ENCODE measurements at places on chromosomes 12 and 14.

- DNase-seq = no peak
These were observed 316.5 kb upstream of the OR4E1 start for GRCh38 chr14:21990116-21990515.

- DNase-seq = no peak
These were observed 59.5 kb downstream of the IFNG-AS1 start for GRCh38 chr12:68048648-68049297.

GRCh38 chr12:111687255-111687654, 1.4 kb downstream of the ACAD10 start:
- no peak for DNase-seq

DNA sequence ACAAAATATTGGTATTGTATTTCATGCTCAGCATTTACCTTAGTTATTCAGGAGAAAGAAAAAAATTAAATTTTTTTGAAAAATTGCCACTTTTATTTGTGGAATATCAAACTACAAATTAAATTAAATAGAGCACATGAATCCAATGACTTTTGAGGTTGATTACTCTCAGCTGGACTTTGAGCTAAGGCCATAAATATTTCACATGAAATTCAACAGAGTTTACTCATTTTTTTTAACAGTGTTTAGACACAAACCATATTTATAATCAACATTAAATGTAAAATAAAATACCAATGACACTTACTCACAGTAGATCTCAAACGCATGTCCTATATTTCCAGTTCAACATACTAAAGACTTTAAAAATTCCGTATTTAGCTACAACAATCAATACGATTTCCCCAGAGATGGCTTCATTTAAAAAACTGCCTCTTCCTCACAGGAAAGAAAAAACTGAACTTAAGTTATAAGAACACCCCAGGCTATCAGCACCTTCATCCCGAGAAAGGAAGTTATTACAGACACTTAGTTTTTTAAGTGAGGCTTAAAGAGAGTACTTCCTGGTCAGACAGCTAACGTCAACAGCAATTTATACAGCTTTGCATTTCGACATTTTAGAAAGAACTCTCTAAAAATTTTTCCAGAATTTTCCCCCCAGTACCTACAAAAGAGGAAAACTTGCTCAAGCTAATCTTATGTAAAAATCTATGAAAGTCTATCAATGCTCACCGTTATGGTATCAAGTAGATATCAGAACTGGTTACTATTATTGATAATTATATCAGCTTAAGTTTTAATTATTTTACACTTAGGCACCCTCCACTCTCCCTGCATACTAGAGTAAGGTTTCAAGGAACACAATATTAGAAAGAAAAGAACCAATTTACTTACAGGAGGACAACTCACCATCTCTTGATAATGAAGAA, 13.8 kb downstream of the TAOK3 start:
- no peak for DNase-seq

GRCh38 chr12:50841716-50842531, 802 bp upstream of the TMPRSS12 start:
- no peak for DNase-seq

DNA sequence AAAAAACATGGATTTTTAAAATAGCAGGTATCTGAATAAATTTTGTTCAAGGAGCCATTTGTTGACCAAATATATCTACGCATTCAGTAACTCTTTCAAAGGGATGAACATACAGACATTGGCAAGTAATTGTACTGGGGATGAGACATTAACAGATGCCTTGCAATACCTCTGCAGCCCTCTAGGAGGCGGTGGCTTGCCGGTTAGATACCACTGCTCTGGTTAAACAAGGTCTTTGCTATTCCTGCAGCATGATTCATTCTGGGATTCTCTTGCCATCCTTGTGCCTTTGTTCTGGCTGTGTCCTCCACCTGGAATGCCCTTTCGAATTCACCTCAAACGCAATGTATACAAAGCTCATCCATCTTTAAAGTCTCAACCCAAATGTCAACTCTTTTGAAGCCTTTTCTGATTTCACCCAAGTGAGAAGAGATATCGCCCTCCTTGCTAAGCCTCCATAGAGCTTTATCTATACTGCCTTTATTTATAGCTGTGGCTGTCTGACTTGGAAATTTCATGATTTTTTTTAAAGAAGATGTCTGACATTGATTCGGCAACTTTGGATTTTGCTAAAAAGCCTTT, 131.0 kb upstream of the SRRM4 start:
- no peak for DNase-seq

- DNase-seq = no peak
These were observed 5.9 kb upstream of the DEGS2 start for GRCh38 chr14:100165376-100165775.

- no peak for DNase-seq
These were observed 41.7 kb downstream of the ACADS start for GRCh38 chr12:120767071-120768024.

DNA sequence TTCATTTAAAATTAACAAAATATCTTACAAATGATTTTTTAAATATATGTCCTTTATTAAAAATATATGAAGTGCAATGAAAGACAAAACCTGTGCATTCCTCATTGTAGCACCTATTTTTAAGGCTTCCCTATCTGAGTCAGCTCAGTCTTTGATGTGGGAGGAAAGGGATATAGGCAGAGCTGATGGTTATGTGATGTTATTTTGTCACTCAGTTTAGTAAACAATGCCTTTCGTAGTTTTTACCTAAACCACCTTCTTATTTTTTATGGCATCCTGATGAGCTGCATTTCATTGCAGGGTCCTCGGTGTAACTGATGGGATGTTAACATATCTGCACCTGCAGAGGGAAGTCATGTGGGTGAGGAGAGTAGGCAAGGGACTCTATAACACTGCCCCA, 58.9 kb upstream of the FRMD6 start:
- no peak for DNase-seq

DNA sequence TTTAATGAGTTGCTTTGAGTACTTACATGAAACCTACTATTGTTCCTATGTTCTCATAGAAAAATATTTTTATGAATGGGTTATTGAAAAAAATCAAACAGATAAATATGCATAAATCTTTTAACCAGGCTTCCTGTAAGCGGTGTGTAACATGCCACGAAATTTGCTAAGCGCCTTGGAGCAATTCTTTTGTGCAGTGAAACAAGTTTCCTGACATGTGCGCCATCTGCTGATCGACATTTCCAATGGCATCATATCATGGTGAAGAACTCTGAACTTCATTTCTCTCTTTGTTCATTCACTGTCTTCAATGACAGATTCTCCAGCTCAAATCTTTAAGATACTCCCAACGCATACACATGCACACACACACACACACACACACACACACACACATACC, 145.6 kb upstream of the NAV3 start:
- DNase-seq = no peak

GRCh38 chr12:8687846-8688601, 9.8 kb upstream of the RIMKLB start:
- no peak for DNase-seq

DNA sequence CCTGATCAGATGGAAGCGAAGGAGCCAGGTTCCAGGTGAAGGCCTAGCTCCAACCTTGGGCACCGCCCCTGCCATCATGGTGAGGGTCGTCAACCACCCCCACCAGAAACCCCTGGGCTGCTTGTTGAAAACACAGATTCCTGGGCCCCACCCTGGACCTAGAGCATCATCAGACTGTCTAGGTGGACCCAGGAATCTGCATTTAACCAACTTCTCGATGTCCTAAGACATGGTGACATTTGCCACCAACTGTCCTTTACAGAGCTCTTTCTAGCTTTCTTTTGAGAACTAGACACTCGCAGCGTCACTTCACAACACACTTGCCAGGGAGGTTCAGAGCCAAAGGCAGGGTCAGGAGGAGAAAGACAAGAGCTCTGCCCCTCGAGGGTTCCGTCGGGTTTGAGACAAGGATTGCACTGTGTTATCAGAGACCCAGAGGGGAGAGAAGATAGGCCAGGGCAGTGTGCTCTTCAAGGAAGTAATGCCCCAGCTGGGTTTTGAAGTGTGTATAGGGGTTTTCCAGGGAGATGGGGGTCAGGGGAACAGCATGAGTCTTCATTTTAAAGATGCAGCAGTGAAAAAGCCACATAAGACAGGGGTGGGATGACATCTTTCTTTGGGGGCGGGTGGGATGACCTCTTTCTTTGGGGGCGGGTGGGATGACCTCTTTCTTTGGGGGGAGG, 24.6 kb downstream of the RFLNA start:
- DNase-seq = no peak

DNA sequence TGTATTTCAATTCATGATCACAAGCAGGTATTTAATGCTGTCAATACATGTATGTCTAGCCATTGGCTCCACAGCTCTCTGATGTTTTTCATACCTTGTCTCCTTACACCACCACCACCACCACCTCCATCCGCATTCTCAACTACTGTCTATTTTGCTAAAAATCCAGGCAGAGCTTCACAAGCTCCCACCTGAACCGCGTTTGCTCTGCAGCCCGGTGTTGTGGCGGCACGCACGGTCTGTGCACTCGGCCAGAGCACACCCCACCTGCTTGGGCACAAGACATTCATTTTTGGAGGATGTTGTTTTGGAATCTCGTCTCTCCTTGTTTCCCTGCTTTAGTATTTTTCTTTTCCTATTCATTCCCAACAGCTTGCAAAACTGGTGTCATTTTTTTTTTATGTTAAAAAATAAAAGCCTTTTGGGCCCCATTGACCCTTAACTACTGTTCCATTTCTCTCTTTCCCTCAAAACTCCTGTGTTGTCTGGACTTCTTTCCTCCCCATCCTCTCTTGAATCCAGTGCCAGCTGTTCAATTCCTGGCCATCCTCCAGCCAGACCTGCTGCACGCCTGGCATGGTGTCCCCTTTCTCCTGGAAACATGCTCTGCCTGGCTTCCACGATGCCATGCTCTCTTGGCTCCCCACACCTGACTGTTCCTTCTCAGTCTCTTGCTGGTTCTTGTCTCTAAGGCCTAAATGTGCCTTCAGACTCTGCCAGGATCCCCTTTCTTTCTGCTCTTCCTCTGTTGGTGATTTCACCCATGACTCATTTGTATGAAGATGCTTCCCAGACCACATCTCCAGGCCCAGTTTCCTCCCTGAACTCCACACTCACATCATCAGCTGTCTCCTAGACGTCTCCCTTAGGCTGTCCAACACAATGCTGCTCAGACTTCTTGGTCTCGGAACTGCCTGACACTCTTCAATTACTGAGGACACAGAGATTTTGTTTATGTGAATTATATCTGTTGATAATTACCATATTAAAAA, 37.9 kb downstream of the PIWIL1 start:
- DNase-seq = no peak

GRCh38 chr12:103273645-103274044, 222.1 kb downstream of the C12orf42 start:
- no peak for DNase-seq

DNA sequence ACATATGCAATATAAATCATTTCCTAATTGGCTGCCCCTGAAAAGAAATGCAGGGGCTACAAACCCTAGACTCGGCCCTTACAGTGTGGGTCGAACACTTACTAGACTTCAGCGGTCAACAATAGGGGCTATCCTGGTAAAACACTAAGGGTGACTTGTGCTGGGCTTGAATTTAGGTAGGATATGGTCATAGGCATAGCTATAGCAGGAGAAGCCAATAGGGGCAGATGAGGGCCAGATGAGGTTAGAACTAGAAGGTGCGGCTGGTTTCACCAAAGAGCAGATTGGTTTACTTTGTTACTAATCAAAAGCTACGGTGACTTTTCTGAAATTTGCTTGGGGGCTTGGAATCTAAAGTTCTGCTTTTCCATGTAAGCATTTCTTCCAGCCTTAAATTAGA, 282.3 kb upstream of the DIO2 start:
- no peak for DNase-seq

DNA sequence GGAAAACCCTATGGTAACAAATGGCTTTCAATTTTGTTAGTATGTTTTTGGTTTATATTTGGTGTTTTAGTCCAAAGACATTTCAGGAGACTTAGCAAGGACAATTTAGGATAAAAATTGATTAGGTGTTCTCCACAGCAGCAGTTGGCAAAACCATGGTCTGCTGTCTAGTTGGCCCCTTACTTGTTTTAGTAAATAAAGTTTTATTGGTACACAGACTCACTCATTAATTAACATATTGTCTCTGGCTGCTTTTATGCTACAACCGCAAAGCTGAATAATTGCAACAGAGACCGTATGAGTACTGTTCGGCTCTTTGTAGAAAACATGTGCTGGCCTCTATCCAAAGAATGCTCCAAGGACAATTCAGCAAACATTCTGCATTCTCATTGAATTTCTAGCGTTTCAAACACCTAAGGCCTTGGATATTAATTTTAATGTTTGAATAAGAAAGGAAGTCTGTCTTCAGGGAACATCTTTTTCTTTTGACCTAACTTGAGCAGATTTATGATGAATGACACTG, 77.7 kb downstream of the CCDC92 start:
- DNase-seq = no peak

- peak; percentile 21 for DNase-seq
These were observed 37.2 kb downstream of the RDH12 start for GRCh38 chr14:67738740-67739504.
